ENCODE measurements at places on chromosomes 6 and 20. TPM values are rescaled to one million over a fixed set of nuclear protein-coding genes. Genes with fewer than 3 reads are reported as not detected.
A peak's percentile ranks its signal among the peaks of the same experiment; 100 is the strongest.

The MICB gene
- 1.2 TPM for polyA plus RNA-seq

The CUTA gene
- 229 TPM for polyA plus RNA-seq

The PACSIN1 gene
- polyA plus RNA-seq = 0.68 TPM

The F13A1 gene
- 13.5 TPM for polyA plus RNA-seq

The NEURL2 gene
- polyA plus RNA-seq = 10.5 TPM

The SUMO4 gene
- 1.8 TPM for polyA plus RNA-seq

The TGM3 gene
- 0.93 TPM for polyA plus RNA-seq

The SLC25A27 gene
- 58.9 TPM for polyA plus RNA-seq

The SLC9A8 gene
- 12.0 TPM for polyA plus RNA-seq

The MOCS1 gene
- 13.6 TPM for polyA plus RNA-seq

DNA sequence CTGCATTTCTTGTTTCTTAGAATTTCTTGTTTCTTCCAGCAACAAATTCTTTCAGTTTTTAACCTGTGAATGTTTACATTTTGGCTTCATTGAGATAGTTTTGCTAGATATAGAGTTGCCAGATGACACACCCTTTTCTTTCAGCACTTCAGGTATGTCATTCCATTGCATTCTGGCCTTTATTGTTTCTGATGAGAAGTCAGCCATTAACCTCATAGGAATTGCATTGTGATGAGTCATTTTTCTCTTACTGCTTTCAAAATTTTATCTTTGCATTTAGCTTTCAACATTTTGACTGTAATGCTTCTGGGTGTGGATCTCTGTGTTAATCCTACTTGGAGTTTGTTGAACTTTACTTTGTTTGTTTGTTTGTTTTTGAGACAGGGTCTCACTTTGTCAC, 440.3 kb upstream of the HS3ST5 start:
- DNase-seq = no peak

DNA sequence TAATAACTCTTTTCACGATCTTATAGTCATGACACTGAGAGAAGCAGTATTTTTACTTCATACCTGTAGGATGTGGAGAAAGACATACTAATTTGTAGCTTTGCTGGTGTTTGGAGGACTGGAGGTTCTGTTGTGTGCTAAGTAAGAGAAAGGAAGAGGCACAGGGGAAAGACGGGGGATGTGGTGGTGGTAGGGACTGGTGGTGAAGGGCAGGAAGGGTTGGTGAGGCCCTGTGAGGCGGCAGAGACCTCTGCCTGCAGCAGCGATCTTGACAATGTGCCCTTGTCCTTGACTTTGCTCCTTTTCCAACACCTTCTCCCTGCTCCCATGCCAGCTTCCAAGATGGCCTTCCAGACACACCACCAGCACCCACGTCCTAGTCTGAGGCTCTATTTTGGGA, 32.6 kb upstream of the MPC1 start:
- no peak for DNase-seq

DNA sequence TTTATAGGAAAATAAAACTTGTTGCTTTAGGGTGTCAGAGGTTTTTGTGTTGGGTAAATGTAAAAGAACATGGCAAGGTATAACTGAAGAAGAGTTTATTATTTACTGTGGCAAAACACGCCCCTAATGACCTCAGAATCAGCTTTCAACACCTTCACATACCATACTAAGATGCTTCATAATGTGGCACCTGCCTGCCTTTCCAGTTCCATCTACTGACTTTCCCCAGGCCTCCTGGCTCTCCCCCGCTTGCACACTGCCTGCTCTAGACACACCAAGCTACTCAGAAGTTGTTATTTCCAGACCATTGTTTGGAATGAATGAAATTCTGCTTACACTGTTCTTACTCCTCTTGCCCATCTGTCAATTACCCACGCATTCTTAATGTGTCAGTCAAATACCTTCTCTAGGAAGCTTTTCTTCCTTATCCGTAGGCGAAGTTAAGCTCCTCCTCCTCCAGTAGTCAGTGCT, 1.8 kb downstream of the TIAM2 start:
- DNase-seq = no peak

DNA sequence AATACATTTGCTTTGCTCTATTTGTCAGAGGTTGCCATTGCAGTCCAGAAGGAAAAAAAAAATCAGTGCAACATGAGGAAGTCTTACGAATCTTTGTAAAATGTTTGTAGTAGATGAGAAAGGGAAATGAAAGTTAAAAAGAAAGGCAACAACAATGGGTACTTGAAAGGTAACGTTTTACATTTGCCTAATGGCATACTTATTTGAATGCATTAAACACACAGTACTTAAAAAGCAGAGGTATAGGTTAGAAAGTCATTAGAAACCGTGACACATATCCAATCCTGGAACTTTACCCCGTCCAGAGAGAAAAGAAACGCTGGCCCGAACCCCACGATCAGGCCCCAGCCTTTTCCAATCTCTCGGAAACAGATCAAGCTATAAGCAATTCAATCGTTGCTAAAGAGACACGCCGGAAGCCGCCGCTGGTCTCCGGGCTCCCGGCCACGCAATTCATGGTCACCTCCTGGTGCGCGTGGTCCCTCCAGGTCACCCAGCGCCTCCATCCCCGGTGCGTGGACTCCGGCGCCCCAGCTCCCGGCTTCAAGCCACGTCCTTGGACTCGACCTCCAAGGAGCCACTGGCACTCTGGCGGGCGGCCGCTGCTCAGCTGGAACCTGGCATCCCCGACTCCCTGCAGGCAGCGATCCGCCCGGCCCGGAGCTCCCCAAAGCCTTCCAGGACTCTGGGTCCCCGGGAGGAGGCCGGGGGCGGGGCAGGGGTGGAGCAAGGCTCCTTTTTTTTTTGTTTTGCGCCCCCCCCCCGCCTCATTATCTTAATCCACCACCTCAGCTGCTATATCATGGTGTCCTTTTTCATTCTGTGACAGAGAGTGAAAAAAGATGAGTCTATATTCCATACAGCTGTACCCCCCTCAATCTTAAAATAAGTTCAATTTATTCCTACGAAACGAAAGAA, at the start of gene SLC18B1:
TSS of gene SLC18B1 (minus strand) at position 687 of the 918 bp plus-strand sequence. CDS start at position 506, 181 bp downstream.
- peak; percentile 43 for DNase-seq

- no peak for DNase-seq
These were observed 211.8 kb downstream of the PLCB4 start for GRCh38 chr20:9280666-9281065.

GRCh38 chr6:116595247-116595646, 21.0 kb upstream of the RSPH4A start:
- DNase-seq = no peak

DNA sequence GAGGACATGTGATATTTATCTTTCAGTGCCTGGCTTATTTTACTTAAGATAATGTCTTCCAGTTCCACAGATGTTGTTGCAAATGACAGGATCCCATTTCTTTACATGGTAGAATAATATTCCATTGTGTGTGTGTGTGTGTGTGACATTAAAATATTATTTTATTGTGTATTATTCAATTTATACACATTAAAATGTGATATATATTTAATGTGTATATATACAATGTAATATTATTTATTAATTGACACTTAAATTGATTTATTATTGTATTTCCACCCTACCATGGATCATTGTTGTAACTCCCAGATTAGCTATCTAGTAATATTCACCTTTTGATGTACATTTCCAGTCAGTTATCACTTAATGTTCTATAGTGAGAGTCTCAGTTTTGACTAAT, 1422.5 kb upstream of the ADGRB3 start:
- no peak for DNase-seq

GRCh38 chr6:86848986-86849385, 88.3 kb upstream of the HTR1E start:
- DNase-seq = peak; percentile 38

GRCh38 chr6:133590814-133591213, 298.1 kb upstream of the TCF21 start:
- no peak for DNase-seq

DNA sequence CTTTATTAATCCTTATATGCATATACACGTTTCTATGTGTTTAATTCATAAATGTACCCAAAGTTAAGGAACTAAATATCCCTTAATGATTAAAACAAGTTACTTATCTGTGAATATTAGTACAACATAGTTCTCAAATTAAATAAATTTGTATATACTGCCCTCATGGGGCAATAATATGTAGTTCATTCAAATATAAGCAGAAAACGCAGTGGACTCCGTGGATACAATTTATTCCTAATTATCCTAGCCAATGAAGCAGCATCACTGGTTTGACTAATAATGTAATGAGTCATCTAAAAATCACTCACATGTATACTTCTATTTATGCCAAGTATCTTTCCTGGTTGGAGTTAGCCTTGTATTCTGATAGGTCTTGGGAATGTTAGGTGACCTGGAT, 111.6 kb downstream of the TBC1D32 start:
- no peak for DNase-seq

DNA sequence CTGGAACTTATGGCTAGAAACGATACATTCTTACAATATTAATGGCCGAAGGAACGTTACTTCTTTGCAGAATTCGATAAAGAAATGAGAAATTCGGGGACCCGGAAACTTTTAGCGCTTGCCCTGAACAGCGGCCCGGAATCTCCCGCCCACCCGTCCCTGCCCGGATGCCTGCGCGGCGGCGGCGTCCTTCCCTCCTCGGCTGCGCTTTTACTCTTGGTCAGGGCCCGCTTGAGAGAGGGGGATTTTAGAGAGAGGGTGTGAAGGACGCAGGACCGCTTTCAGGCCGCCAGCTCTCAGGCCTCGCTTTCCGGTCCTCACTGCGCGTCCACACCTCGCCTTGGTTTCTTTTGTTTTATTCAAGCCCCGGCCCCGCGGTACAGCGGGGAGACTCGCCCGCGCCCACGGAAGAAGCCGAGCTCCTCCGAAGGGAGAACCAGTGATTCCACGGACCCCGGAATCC, 243.7 kb downstream of the ARID1B start:
- DNase-seq = peak; percentile 63

DNA sequence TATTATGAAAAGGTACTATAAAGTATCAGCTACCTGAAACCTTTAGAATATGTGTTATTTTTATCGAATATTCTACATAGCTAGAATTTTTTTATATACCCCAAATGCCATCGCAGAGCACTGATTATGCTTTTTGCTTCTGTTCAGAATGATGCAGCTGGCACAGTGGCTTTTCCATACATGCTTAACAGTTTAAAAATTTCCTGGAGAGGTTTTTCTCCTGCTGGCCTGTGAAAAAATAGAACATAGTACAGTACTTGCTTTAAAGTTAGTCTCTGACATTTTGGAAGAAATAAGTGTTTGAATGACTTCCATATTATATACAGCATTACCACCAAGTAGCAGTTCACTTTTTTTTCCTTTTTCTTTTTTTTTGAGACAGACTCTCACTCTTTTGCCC, 5.3 kb downstream of the DOP1A start:
- DNase-seq = no peak

Measured in left renal cortex interstitium (tissue), 4 donors.